Right forelimb (tissue), 1 donor: ENCODE measurements at places on chromosomes 5 and 9.
A peak's percentile ranks its signal among the peaks of the same experiment; 100 is the strongest.

- DNase-seq = no peak
Observed at GRCh38 chr5:170263906-170264305, 31.1 kb downstream of the C5orf58 start.

DNA sequence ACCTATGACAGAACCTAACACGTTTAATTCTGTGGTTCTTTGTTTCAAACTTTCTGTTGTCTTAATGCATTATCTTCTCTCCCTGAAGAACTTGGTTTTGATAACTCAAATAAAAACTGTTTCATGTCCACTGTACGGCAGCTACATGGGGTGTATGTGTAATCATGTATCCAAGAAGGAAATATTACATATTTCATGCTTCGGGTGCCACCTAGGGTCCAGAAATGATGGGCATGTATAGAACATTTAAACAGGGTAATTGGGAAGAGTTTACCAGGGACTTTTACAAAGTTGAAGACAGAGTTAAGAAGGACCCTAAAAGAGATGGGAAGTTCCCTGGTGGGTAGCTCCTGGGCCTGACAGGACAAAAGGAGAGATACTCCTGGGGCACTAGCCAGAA, 291.3 kb downstream of the FBXL7 start:
- DNase-seq = no peak

DNA sequence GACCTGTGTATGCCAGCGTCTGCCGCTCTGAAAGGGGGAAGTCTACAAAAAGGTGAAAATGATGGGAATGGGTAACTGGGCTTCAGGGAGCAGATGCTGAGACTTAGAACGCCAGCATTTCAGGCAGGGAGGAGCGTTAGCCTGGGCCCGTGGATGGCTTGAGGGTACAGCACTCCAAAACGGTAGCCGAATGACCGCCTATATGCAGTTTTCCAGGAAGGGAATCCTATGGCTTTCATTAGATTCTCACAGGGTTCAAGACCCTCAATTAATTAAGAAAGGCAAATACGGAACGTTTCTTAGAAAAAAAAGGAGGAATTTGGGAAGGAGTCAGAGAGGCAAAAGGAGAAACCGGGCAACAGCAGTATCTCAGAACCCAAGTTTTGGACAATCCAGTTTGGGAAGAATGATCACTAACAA, 639 bp downstream of the AMACR start:
- peak; percentile 53 for DNase-seq

GRCh38 chr5:147310059-147310704, 75.4 kb downstream of the STK32A start:
- no peak for DNase-seq

GRCh38 chr5:109161914-109162683, 247.7 kb downstream of the PJA2 start:
- DNase-seq = no peak
